ENCODE measurements at places on chromosomes 13 and 19.

DNA sequence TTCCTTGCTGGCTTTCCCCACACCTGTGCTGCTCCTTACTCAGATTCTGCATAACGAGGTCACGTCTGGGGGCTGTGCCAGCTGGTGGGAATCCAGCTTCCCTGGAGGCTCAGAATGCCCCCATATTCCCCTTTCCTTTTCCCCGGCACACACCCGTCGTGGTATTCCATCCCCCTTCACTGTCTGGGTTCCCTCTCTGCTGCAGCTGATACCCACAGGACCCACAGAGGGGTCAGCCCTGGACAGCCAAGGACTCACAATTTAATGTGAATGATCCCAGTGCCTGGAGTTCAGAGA lies 4.2 kb upstream of the MYH14 start:
- no peak for DNase-seq

DNA sequence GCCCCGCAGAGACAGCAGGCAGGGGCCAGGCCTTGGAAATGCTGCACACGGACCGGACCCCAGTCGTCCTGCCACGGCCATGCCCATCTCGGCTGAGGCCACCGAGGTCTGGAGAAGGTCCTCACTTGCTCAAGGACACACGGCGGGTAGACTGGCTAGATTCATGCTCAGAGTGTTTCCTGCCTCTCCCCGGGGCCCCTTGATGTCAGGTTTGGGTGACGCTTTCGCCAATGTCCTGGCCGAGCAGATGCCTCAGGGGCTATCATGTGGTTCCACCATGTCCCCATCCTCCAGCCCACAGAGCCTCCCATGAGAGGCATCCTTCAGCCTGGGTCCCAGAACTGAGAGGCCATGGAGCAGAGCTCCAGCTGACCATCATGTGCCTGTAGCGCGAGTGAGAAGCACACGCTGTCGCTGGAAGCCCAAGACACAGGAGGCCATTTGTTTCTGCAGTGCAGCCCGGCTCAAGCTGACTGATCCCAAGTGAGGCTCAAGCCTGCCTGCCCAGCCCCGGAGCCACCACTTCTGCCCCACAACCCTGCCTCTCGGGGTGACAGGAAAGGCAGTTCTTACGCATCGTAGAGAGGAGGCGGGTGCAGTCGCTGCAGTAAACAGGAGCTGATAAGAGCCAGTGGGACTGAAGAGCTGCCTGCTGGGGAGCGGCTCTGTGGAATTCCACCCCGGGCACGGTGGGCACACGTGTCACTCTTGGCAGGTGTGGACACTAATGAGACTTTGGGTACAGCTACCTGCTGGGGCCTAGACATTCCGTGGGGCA lies 53.9 kb upstream of the GAS6 start:
- DNase-seq: peak; percentile 11

GRCh38 chr13:41900918-41901317 lies 60.0 kb downstream of the VWA8 start:
- DNase-seq: no peak

- no peak for DNase-seq
These were observed 321.8 kb upstream of the NBEA start for GRCh38 chr13:34620074-34620850.

- DNase-seq: no peak
These were observed 381.2 kb upstream of the SLITRK1 start for GRCh38 chr13:84263354-84264069.

- DNase-seq: no peak
These were observed 129.4 kb downstream of the PCDH9 start for GRCh38 chr13:67100730-67101129.

DNA sequence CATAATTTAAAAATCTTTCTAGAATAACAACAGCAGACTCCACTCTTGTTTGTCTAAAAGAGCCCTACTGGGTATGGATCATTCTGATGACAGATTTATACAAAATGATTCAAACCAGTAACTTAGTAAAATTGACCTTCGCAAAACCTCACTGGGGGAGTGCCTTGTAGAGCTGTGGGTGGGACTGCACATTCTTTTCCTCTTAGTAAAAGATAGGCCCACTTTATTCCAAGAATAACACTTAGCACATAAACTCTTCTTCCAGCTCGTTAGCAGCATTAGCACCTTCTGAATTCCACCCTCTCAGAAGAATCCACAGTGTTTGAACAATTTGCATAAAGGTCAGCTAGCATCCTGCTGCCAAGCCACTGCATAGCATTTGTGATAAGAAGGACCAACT lies 106.8 kb downstream of the STOML3 start:
- no peak for DNase-seq

GRCh38 chr13:30034458-30034795 lies 184.0 kb upstream of the UBL3 start:
- no peak for DNase-seq

DNA sequence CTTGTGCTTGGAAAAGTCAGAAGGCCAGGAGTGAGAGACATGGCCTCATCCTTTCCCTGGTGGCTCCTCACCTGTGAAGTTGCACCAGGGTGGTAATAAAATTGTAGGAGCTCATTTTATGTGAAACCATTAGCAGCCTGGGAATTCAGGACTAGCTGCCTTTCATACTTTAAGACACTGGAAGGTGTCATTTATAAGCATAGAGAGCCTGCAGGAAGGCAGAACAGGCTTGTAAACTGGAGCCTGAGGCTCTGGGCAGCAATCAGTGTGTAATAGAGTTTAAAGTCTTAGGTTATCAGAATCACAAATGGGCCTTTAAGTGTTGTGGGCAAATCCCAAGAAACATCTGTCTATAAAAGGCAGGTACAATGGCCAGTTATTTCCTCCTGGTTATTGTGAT lies 127.2 kb downstream of the TM9SF2 start:
- DNase-seq: no peak

GRCh38 chr19:11971041-11971440 lies 6.2 kb downstream of the ZNF763 start:
- DNase-seq: no peak

DNA sequence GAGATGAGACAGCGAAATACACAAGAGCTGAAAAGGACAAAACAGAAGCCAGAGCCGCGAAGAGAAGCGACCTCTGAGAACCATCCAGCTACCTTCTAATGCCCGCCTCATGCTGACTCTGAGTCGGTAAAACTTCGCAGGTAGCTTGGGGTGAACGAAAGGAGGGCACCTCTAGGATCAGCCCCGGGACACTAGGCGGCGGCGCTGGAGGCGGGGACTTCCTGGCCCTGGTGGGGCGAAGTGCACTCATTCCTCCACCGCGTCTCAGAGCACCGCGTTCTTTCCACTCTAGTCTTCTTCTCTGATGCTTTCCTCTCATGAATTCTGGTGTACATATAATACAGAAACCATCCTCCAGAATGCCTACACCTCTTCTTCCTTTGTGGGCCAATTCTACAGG lies 50.1 kb downstream of the KL start:
- no peak for DNase-seq

- DNase-seq: no peak
These were observed 4.2 kb downstream of the FIZ1 start for GRCh38 chr19:55594996-55595545.

DNA sequence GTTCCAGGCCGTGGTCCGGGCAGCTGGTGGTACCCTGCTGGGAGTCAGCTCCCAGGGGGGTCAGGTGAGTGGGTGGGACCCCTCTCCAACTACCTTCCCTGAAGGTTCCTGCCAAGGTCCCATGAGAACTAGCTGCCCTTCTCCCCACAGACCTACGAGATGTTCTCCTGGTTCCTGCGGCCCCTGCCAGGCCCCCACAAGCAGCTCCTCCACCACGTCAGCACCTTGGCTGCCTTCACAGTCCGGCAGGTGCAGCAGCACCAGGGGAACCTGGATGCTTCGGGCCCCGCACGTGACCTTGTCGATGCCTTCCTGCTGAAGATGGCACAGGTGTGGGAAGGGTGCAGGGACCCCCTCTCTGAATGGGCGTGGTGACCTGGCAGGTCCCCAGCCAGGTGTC lies 5.5 kb downstream of the CYP2S1 start:
- no peak for DNase-seq

GRCh38 chr19:46466536-46467196 lies 4.7 kb downstream of the PNMA8A start:
- peak; percentile 75 for DNase-seq

GRCh38 chr13:99331881-99332293 lies 24.7 kb upstream of the GPR183 start:
- DNase-seq: no peak

- no peak for DNase-seq
These were observed 9.4 kb upstream of the PAN3 start for GRCh38 chr13:28128926-28129325.

DNA sequence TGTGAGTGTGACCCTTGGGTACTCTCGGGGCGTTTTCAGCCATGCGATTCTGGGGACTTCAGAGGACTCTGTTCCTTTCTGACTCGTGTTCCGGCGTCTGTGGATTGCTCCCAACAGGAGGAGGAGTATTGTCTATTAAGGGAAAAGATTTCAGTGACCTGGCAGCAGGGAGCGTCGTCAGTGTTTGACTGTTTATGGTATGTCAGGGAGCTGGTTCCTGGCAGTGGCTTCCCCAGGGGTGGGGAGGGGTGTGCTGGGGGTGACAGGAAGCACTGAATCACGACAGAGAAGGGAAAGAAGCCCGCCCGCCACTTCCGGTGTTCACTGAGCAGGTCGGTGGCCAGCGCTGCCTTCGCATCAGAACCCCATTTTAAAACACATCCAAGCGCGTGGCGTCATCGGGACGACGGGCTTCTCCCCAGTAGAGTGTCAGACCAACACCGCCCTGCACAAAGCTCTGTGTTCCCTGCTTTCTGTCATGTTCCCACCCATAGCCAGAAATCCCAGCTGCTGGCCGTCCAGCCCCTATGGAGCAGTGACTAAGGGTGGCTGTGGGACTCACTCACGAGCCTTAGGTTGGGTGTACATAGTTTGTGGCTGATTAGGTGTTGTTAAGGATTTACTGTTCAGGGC lies 33.8 kb downstream of the COL4A2 start:
- peak; percentile 73 for DNase-seq

- DNase-seq: no peak
These were observed 30.3 kb upstream of the ZNF492 start for GRCh38 chr19:22603518-22604440.

DNA sequence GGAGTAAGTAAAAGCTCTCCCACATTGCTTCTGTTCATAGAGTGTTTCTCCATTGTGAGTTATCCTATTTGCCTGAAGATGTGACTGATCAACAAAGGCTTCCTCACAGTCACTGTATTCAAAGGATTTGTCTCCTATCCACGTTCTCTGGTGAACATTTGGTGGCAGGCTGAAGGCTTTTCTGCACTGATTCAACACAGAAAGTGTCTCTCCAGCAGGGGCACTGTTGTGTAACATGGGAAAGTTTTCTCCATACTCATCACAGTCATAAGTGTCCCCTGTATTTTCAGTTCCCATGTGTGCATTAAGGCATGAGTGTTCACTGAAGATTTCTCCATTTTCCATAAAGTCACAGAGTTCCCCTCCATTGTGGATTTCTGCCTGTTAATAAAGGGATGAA lies 17.6 kb downstream of the ZNF121 start:
- DNase-seq: no peak

DNA sequence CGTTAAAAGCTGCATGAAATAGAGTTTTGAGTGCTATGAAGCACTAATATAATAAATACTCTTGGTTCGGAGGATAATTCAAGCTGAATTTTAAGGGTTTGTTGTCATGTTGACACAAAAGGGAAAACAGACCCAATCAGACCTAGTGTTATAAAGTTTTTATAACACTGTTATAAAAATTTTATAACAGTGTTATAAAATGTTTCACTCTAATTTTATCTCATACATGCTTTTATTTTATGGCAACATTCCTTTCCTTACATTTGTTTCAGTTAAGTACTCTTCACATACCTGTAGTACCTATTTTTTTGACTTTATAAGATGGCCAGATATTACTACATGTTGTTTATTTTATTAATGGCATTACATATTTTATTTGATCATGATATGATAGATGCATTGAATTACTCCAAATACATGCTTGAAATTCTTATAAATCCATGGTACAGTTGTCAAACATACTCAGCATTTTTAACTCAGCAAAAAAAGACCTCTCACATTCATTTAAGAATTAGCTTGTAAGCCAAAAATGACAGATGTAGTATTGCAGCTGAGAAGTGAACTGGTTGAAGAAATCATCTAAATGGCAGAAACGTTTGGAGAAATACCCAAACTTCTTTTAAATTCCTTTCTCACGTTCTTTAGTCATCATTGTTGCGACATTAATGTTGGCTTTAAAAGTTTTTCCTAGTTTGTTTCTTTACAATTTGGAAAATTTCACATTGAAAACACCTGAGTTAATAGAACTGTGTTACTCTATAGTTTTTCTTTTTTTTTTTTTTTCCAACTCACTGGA lies 104.5 kb downstream of the PIBF1 start:
- no peak for DNase-seq

DNA sequence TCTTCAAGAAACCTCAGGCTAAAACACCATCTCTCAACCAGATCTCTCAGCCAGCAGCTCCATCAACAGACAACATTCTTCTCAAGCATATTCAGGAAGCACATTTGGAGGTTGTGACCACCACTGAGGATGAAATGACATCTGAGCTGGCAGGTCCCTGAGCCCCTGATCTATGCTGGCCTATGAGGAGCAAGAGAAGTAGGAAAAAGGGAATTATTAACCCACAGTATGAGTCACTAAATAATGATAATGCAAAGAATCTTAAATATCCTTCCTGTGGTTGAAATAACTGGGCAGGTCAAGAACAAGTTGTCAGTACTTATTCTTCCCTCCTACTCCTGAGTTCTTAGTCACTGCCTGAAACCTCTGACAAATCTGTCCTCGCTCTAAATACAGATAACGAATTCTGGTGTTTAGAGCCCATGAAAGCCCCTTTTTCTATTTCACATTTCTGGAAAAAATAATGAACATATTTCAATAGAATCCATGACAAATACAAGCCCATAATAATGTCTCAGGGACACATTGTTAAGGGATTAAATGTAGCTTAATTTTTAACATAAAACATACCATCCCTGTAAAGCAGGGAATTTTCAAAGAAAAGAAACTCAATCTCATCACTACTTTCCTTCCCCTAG lies 225.8 kb upstream of the IRS2 start:
- no peak for DNase-seq

GRCh38 chr13:48448959-48449614 lies 36.2 kb upstream of the LPAR6 start:
- no peak for DNase-seq
